GM13976 (cell line): ENCODE measurements at places on chromosomes 3 and 15.
A peak's percentile ranks its signal among the peaks of the same experiment; 100 is the strongest.

- DNase-seq: no peak
Measured at GRCh38 chr3:90011596-90011995, 904.2 kb downstream of the EPHA3 start.

- no peak for DNase-seq
Measured at GRCh38 chr3:102887431-102887830, 452.6 kb downstream of the ZPLD1 start.

DNA sequence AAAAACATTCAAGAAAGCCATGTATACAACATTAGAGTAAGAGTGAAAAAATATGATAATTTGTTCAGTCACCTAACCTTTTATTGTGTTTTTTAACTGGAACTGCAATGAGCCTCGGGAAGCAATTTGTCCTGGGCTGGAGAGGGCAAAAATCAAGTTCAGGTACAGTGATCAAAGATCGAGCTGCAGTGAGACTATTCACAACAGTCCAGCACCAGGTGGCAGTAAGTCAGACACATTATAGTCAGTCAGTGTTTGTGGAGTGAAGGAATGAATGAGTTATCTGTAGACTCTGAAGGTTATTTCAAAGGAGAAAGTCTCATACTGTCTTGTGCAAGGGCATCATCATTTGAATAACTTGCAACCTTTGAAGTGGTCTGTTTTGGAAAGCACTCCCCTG, 116.6 kb downstream of the CHDH start:
- DNase-seq: no peak

- no peak for DNase-seq
Measured at GRCh38 chr3:16203671-16204629, 29.5 kb downstream of the GALNT15 start.

DNA sequence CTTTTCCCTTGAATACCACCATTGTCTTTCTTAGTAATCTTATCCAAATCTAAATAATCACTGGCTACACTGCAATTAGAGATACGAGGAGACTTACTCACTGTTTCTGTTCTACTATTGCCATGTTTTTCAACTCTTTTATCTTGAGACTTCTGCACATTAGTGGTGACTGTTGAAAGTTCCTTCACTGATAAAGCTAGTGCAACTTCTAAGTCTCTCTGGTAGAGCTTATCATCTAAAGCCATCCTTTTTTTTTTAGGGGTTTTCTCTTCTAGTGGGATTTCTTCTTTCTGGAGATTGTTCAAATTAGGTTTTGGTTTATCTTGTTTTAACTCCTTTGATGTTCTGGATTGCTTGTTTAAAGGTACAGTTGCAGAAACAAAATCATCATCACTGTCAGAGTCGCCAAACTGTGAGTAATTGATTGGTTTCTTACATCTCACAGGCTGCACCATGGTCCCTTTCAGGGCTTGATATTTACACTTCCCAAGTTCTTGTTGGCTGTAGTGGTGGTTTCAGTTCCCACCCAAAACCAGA, 37.7 kb downstream of the NCK1 start:
- no peak for DNase-seq

- no peak for DNase-seq
Measured at GRCh38 chr3:62604298-62604697, 230.9 kb upstream of the FEZF2 start.

DNA sequence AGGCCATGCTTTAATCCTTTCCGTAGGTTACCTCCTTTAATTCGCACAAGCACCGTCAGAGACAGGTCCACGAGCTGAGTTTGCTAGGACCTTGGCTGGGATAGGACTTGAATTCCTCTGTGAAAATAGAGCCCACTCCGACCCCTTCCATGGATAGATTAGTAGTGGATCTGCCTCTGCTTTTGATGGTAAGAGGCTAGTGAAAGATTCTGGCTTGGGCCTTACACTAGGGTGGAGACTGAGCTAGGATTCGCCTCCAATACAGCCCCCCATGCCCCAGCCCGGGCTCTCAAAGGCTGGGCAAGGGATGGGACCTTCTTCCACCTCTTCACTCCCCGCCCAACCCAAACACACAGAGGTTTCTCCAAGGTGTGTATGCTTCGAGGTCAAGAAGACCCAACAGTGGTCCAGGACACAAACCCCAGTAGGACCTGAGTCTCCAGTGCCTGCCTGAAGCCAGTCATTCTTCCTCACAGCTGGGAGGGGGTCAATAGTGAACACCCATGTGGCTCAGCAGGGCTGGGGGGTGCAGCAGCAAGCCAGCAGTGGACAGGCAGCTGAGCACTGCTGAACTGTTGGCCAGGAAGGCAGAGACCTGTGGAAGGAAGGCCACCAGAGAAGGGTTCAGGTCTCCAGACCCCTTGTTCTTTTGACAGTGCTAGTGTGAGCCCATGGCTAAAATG, 75.7 kb downstream of the SPSB4 start:
- DNase-seq: no peak

GRCh38 chr15:25238126-25238525, 200.7 kb downstream of the UBE3A start:
- no peak for DNase-seq

GRCh38 chr15:70376929-70377691, 279.4 kb upstream of the TLE3 start:
- no peak for DNase-seq

GRCh38 chr3:120425572-120426250, 25.1 kb downstream of the FSTL1 start:
- DNase-seq: no peak

- no peak for DNase-seq
Measured at GRCh38 chr3:107545680-107546120, 22.9 kb downstream of the BBX start.

GRCh38 chr3:167031364-167032049, 348.6 kb downstream of the ZBBX start:
- DNase-seq: no peak

GRCh38 chr15:31806106-31806505, 224.2 kb upstream of the CHRNA7 start:
- no peak for DNase-seq

GRCh38 chr3:100403362-100404249, 2.3 kb downstream of the LNP1 start:
- no peak for DNase-seq

- DNase-seq: no peak
Measured at GRCh38 chr15:36409819-36410218, 169.6 kb upstream of the CDIN1 start.

- DNase-seq: no peak
Measured at GRCh38 chr15:62792986-62793751, 249.4 kb upstream of the TPM1 start.

DNA sequence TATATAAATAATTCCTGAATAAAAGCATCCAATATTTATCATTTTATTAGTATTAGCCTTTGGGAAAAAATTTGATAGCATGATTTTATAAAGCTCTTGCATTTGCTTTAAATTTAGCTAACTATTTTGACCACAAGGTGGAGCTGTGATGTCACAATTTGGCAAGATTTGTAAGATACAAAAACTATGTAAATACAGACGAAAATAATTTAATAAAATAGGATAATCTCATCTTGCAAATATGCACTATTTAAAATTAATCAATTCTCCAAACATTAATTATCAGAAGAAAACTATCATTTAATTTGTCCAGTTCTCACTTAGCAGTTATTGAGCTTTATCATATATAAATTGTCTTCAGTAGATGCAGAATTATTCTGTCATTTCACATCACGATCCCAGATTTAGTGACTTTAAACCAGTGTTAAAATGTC, 95.4 kb downstream of the PLOD2 start:
- no peak for DNase-seq

DNA sequence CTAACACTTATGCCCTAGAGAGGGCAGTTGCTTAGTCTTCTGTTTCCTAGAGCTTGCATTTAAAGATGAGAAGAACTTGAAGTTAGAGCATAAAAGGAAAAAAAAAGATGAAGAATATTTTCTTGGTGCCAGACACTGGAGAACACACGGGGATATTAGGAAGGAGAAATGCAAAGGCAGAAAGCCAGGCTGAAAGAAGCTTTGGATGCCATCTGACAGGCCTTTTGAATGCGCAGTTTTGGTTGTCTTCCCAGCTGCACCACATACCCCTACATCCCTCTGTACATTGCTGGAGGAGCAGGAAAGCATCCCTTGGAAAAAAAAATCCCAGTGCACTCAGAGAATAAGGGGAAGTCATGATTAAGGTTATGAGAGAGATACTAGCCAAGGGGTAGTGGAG, 378.9 kb downstream of the GAP43 start:
- no peak for DNase-seq

DNA sequence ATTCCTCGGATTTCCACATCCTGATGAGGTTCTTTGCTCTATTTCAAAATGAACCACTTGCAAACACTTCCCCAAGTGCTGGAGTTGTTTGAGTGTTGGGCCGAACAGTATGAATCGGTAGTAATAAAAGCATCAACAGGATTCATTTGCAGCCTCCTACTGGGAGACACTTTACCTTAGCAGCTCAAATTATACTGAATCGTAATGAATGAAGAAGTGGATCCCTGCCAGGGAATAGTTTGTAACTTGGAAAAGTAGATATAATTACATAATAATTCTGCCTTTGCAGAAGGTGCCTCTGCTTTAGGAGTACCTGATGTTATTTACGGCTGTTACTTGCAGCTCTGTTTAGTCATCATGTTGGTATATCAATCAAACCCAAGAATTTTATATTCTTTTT, 669.1 kb downstream of the CADM2 start:
- DNase-seq: no peak

DNA sequence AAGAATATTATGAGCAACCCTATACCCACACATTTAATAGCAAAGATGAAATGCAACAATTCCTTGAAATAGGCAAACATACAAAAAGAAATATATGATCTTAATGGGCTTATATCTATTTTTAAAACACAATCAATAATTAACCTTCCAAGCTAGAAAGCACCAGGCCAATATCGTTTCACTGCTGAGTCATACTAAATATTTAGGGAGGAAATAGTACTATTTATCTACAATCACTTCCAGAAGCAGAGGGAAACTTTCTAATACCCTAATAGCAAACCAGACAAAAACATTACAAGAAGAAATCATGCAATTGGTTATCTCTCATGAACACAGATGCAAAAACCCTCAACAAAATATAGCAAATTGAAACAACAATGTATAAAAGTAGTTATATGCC, 207.8 kb downstream of the MTHFS start:
- no peak for DNase-seq

DNA sequence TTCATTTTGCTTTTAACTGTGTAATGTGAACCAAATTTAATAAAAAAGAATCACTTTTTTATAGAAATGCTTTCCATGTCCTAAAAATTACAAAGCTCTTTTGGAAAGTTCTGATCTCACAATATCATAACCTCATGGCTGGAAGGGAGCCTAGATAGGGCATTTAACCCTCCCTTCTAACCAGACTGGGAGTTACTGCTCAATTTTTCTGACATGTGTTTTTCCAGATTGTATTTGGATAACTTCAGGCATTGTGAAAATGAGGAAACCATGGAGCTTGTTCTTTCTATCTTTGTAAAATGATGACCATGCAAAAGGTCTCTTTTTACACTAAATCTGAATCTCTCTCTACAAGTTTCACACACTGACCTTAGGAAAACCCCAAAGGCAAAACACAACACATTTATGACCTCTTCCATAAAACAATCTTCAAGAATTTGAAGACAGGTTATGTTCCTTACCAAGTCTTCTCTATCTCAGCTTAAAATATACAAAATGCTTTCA, 508.8 kb downstream of the DIPK2A start:
- no peak for DNase-seq

- no peak for DNase-seq
Measured at GRCh38 chr15:68595260-68595564, 16.4 kb downstream of the CORO2B start.

- DNase-seq: no peak
Measured at GRCh38 chr15:40280260-40281056, 2.4 kb downstream of the ANKRD63 start.

DNA sequence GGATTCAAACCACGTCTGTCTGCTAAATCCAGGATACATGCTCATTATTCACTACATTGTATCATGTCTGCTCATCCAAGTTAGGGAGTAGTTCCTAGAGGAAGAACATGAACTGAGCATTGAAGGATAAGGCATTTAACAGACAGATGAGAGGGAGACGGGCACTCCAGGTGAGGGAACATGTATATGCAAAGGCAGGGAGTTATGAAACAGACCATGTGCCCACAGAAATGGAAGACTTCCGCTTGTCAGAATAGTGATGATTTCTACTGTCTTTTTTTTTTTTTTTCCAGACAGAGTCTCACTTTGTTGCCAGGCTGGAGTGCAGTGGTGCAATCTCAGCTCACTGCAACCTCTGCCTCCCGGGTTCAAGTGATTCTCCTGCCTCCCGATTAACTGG, 5.0 kb upstream of the NDUFAF1 start:
- DNase-seq: no peak

- DNase-seq: no peak
Measured at GRCh38 chr3:29311795-29312194, 30.9 kb downstream of the RBMS3 start.

DNA sequence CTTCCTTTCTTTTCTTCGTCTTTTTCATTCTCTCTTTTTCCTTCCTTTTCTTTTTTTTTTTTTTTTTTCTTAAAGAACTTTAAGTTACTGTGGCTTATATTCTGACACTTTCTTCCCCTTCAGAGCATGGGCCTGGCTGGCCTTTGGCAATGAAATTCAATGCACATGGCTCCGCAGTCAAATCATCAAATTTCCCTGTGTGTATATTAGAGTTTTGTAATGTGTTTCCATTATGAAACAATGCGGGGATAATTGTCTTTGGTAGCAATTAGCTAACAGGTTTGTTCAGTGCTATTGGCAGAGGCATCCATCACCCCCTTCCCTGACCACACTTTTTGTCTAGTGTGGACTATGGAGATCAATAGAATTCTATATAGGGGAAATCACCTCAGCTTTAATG, 80.5 kb downstream of the CDIN1 start:
- DNase-seq: no peak

- DNase-seq: no peak
Measured at GRCh38 chr3:72542781-72543180, 305.5 kb downstream of the SHQ1 start.

GRCh38 chr3:183825456-183826161, at the start of gene MAP6D1:
TSS of gene MAP6D1 (minus strand) at chr3:183825577. CDS start at chr3:183825547, 30 bp downstream.
- peak; percentile 80 for DNase-seq

DNA sequence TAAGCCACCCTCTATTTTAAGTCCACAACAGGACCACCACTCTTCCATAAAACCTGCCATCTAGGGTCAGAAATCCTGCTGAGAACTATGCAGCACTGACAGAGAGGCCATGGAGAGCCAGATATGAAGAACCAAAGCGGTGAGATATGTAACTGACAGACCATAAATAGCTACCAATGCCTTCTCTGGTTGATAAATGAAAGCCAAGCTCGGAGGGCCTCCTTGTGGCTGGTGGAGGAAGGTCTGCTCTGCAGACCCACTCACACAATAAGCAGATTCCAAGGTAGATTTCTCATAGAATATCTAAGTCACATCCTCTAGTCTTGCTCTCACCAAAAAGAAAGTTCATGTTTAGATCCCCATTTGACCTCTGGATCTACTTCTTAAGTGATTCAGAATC, 38.9 kb downstream of the RYK start:
- DNase-seq: peak; percentile 23

DNA sequence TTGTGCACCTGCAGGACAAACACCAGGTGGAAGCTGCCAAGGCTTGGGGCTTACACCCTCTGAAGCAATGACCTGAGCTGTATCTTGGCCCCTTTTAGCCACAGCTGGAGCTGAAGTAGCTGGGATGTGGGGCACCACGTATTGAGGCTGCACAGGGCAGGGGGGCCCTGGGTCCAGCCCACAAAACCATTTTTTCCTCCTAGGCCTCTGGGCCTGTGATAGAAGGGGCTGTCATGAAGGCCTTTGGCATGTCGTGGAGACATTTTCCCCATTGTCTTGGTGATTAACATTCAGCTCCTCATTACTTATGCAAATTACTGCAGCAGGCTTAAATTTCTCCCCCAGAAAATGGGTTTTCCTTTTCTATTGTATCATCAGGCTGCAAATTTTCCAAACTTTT, 27.6 kb upstream of the MME start:
- DNase-seq: no peak

GRCh38 chr15:78261062-78261461, 3.3 kb upstream of the DNAJA4 start:
- DNase-seq: no peak
